Spleen (tissue), 13 donors: ENCODE measurements at places on chromosomes 3 and 15. TPM values are rescaled to one million over a fixed set of nuclear protein-coding genes. Genes with fewer than 3 reads are reported as not detected.

- no peak for DNase-seq
These were observed 22.3 kb downstream of the THRB start for GRCh38 chr3:24472358-24472757.

C3orf33 gene
- total RNA-seq, result 2.1 TPM

SLC22A13 gene
- total RNA-seq, result 0.30 TPM

DNA sequence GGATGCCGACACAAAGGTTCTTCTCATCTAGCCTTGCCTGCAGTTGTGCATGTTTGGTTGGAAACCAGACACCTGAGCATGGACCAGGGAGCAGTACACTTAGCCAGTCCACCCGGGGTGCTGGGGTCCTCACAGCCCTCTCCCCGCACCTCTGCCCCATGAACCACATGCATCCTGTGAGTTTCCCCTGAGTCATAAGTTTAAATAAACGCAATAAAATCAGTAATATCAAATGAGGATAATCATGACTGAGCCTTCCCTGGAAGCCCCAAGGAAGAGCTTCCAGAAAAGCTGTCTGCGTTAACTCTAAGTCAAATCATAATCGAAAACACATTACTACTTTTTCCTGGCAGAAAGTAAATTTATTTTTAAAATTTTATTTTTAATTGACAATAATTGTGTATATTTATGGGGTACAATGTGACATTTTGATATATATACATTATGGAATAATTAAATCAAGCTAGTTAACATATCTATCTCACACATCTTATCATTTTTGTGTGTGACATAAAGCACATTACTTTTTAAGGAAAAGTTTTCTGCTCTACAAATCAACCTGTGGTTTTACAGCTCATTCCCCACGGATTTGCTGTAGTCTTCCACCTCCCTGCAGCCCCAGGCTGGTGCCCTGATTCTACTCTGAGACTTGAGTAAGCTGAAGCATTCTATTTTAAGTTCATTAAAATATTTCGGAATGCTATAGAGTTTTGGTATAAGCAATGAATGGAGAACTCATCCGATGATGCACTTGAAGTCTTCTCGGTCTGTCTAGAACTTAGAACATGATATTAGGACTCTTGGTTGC, 166.0 kb upstream of the EIF1B start:
- no peak for DNase-seq

DNA sequence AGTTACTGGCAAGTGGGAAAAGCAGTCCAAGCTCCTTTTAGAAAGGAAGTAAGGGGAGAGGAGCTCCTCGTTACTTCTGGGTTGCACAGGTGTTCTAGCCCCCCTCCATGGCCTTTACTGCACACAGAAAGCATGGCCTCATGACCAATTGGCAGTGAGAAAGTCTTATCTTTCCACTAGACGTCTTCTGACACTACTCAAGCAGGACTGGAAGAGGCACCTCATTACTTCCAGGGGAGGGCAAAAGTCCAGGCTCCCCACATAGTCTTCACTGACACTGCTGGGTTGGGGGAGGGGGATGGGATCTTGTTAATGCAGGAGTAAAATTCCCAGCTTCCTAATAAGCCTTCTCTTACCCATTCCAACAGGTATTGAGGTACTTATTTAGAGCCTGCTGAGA, 27.6 kb upstream of the TM2D3 start:
- no peak for DNase-seq

DNA sequence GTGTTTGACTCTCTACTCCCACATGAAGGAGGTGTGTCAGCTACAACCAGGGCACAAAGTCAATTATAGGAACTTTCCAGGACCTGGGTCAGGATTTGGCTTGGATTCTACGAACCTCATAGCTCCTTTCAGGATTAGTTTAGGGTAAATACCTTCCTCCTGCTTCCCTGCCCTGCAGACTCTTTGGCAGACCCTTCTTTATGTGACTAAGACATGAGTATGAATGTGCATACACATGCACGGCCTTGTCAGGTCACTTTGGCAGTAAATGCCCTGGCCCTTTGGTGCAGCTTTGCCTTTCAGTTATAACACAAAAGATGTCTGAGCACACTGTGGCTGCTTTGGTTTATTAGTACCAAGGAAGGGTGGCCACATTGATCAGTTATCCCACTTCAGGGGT, 68.9 kb downstream of the GHSR start:
- no peak for DNase-seq

- no peak for DNase-seq
These were observed 59.4 kb upstream of the VGLL4 start for GRCh38 chr3:11703146-11703545.

GRCh38 chr3:150312018-150312657, 96.0 kb upstream of the TSC22D2 start:
- no peak for DNase-seq

SYNM gene
- 4.5 TPM for total RNA-seq

DNA sequence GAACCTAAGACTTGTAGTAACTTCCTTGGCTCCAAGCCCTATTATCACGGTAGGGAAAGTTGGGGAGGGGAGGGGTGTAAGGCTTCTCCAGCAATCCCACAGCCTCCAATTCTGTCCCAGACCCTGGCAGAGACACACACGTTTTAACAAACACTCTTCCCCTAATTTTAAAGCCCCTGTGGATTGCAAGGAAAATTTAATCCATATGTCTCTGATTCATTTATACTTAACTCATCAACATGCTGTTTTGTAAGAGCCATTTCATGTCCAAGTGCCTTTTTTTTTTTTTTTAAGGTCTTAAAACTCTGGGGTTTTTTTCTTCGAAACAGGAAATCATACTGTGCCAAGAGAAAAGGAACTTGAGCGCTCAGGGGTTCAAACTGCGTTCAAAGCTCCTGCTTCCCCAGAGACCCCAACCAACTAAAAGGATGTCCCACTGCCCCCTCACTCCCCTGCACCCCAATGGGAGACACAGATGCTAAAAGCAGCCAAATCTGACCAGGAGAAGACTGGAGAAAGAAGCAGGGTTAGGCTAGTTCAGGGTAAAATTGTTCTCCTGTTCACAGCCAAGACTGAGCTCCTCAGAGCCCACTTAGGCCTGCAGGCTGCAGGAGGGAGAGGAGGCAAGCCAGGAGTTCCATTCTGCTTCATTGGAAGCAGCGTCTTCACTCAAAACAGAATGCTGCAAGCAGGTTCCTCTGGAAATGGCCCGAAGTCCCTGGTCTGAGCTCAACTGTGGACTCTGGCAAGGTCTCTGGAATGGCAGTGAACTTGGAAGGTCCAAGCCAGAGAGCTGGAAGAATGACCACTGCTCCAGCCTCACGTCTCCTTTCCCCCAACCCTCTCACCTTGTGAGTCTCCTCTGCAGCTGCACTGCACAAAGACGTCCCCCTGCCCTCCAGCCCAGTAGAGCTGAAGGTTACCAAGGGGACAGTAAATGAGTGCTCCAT, 172.5 kb downstream of the NTRK3 start:
- no peak for DNase-seq

HLTF gene
- total RNA-seq, result 18.4 TPM

DNA sequence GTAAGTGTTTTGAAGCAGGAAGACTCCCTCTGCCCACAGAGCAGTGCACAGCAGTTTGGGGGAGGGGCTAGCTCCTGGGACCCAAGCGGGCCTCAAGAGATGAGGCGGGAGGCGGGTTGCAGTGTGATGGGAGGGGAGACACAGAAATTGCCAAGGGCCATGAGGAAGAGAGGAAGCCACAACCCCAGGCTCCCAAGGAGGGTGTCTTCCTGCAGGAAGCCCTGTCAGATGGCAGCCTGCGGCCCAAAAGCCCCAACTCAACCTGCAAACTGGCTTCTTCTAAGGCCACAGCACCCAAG, 7.3 kb upstream of the ISLR2 start:
- DNase-seq, result peak; percentile 70

CLDN16 gene
- not detected for total RNA-seq

GRCh38 chr3:64059484-64060175, 36.3 kb upstream of the PSMD6 start:
- no peak for DNase-seq

- no peak for DNase-seq
These were observed 1121.4 kb upstream of the ALCAM start for GRCh38 chr3:104245261-104245660.

DNA sequence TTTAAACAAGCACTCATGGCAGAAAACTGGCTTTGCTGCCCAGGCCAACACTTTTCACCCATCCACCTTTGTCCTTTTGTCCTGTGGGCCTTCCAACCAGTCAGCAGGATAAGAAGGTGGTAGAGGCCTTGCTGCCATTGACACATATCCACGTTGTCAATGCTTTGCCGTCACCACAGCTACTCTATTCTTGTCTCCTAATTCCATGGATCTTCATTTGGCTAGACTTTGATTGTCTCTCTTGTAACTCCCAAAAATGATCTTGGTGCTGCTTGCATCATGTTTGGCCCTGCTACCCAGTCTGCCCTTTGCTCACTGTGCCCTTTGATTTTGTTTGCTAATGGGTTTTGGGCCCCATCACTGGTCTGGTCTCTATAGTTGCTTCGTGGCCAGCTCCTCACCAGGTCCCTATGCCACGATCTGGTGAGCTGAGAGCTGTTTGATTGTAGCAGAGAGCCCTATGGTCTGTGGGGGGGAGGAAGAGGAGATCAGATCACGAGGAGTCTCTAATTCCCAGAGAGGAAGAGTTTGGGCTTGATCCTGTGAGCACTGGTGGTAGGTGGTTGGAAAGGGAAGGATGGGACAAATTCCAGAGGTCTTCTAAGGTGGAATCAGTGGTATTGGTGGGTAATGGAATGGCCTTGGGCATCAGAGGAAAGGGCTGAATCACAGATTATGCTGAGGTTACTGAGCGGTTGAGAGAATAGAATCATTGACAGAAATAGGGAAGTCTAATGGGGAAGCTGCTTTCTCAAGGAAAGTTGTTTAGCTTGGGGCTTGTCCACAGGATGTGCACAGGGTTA, 40.3 kb downstream of the ABHD2 start:
- DNase-seq, result no peak

- DNase-seq, result no peak
These were observed 156.7 kb downstream of the DIPK2A start for GRCh38 chr3:144128108-144128892.

WDR72 gene
- total RNA-seq, result not detected

DNA sequence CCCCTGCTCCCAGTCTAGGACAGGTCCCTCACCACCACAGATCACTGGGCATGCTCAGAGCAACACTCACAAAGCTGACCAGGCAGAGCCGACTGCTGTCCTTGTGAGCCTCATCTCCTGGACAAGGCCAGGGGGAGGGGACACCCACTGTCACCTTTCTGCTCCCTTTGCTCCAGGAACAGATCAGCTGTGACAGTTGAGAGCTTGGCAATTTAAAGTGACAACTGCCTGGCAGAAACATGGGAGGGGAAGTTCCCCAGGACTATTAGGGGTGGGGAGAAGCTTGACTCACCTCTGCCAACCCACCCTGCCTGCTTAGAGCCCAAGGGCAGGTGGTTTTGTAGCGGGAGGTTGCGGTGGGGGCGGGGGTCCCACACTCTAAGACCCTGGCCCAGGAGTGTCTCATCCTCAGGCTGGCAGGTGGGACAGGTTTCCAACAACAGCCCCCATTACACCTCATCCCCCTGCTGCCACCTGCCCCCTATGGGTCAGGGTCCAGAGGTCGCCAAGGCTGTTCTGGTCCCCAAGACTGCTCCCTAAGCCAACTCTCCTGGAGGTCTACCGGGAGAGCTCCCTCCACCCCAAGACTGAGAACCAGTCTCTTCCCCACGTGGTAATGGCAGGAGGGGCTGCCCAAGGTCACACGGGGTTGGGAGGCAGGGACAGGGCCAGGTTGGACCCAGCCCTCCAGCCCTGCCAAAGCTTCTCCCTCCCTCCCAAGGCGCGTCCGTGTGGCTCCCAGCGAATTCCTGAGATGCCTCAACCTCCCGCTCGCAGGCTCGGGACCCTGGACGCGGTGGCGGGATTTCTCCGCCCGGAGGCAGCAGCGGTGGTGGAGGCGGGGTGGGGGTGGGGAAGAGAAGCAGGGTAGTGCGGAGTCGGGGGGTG, 80.4 kb downstream of the IQSEC1 start:
- DNase-seq, result peak; percentile 84

DNA sequence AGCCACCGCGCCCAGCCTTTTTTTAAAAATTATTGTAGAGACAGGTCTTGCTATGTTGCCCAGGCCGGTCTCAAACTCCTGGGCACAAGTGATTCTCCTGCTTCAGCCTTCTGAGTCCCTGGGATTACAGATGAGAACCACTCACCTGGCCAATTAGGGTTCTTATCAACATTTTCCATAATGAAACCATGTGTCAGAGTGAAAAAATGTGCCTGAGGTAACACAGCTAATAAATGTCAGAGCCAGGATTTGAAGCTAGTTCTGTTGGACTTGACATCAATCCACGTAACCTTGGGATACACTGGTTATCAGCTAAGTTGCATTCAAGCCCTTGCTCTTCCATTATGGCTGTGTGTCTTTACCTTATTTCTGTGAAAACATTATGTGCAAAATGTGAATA, 29.1 kb downstream of the CHST14 start:
- DNase-seq, result no peak

GRCh38 chr3:25558121-25558520, 106.6 kb downstream of the TOP2B start:
- no peak for DNase-seq

DNA sequence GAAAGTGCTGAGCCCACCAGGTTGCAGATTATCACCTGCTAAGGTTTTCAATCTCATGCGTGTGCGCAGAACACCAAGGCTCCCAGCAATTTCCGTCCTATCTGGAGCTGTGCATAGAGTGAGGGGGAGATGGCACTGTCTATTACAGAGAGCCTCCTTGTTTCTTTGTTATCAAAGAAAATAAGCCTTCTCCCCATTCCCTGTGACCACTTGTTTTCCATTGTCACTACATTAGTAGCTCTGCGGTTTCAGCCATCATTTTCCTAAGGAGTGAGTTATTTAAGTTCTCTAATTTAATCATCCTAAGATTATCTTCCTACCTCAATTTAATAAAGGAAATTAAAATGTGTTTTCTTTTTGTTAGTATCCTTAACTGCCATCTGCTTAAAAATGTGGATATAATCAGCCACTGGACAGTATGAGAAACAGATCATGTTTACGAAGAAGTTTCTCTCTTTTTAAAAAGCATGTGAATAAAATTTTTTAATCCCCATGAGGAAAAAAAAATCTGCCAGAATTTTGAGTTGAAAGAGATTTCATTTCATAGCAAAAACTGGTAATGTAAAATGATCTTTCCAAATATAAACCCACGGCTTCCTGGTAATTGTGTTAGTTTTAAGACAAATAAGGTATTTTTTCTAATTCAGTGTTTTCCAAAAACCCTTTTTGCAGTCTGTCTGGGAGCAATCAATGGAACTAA, 172.3 kb upstream of the UBE2E1 start:
- no peak for DNase-seq

- DNase-seq, result no peak
These were observed 50.0 kb downstream of the ZIC4 start for GRCh38 chr3:147356145-147356908.

TJP1 gene
- 69.2 TPM for total RNA-seq

- no peak for DNase-seq
These were observed 69.7 kb upstream of the CMSS1 start for GRCh38 chr3:99747915-99748314.

KLHL25 gene
- 4.2 TPM for total RNA-seq

TRAK1 gene
- 48.8 TPM for total RNA-seq
